Mesenchymal stem cell (in vitro differentiated cells and primary cell): ENCODE measurements at places on chromosomes 5 and 9.
A peak's percentile ranks its signal among the peaks of the same experiment; 100 is the strongest.

DNA sequence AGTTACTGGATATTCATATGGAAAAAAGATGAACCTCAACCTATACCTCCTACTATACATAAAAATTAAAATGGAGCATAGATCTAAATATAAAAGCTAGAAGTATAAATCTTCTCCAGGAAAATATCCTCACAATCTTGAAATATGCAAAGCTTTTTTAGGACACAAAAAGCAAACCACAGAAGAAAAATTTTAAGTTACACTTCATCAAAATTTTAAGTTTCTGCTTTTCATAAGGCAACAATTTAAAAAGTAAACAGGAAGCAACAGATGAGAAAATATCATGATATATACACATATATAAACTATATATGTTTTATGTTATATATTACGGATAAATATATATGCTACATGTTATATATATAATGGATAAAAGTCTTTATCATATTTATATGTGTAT lies 157.5 kb downstream of the ADAMTS6 start:
- H3K27me3 ChIP-seq: no peaks in the 10 kb centered on the region
- no peak for DNase-seq
- no peaks in the 10 kb centered on the region for H3K36me3 ChIP-seq
- H3K4me1 ChIP-seq: no peaks in the 10 kb centered on the region
- no peak overlapping the region for H3K27ac ChIP-seq

GRCh38 chr9:101579711-101580545 lies 14.8 kb downstream of the PPP3R2 start:
- no peak for DNase-seq
- H3K4me1 ChIP-seq: no peaks in the 10 kb centered on the region
- no peaks in the 10 kb centered on the region for H3K27me3 ChIP-seq
- H3K4me3 ChIP-seq: no peak overlapping the region
- no peak overlapping the region for H3K27ac ChIP-seq

DNA sequence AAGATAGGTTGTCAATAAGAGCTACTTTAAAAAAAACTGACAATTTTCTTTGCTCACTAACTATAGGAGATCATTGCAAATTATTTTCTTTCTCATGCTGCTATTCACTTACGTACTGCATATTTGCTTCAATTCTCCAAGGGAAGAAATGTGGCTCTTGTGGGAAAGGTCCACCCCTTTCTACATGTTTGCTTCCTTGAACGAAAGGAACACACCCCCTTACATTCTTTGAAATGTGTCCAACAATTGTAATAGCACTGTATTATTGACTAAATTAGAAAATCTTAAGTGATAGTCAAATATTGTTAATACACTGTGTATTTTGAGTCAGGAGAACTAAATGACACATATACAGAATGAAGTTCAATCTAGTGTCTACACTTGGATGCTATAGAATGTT lies 5.2 kb downstream of the MEF2C start:
- DNase-seq: no peak
- H3K36me3 ChIP-seq: no peaks in the 10 kb centered on the region
- H3K27me3 ChIP-seq: no peaks in the 10 kb centered on the region
- no peak overlapping the region for H3K27ac ChIP-seq
- H3K4me1 ChIP-seq: no peaks in the 10 kb centered on the region
- no peak overlapping the region for H3K4me3 ChIP-seq

GRCh38 chr9:132546148-132547051 lies 36.0 kb upstream of the BARHL1 start:
- peaks cover 20% of the 10 kb centered on the region for H3K4me1 ChIP-seq
- peak; percentile 49 for DNase-seq
- H3K4me3 ChIP-seq: no peak overlapping the region

DNA sequence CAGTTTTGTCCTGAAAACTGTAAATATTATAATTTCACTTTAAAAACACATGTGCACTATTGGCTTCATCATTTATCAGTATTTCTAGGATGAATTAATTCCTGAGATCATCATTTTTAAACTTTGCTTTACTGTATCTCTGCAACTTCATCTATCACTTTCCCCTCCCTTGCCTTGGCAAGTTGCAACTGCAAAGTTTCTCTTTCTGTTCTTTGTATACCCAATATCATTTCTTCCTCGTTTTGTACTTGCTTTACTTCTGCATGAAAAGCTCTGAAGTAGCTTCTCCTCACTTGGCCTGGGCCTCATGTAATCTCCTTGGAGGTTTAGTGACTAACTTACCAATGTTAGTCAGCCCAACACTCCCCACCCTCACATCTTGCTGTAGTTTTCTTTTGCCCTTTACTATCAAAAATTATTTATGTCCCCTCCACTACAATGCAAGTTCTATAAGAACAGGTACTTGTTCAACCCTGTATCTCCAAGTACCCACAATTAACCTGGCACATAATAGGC lies 12.8 kb downstream of the C5orf63 start:
- H3K36me3 ChIP-seq: no peaks in the 10 kb centered on the region
- DNase-seq: no peak
- H3K27me3 ChIP-seq: no peaks in the 10 kb centered on the region
- H3K4me1 ChIP-seq: no peaks in the 10 kb centered on the region
- peak overlapping the region; percentile 51 for H3K4me3 ChIP-seq
- no peak overlapping the region for H3K27ac ChIP-seq
